Stimulated activated CD4-positive, alpha-beta T cell treated with anti-CD3 and anti-CD28 coated beads, Interleukin-15, amount 100 ng/mL, for 1 hour (primary cell): ENCODE measurements at places on chromosomes 1 and 21.

GRCh38 chr1:171142416-171143385 lies 42.4 kb upstream of the FMO2 start:
- DNase-seq: no peak

GRCh38 chr1:112674986-112675727 lies 698 bp downstream of the MOV10 start:
- DNase-seq: peak; percentile 11

DNA sequence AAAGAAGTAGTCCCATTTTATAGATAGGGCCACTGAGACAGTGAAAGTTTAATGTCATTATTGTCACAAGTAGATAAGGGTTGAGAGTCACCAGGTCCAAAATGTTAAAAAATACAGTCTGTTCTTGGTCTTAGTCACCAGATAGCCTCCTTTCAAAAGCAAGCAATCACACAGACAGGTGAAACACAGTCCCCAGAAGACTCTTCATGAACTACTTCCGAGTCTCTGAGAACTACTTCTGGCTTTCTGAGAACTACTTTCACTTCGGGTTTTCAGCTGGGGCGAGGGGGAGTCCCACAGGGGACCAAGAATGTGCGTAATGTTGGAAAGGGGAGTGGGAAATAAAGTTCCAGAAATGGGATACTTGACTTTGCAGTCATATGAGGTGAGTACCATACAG lies 143.2 kb downstream of the HHIPL2 start:
- DNase-seq: no peak

GRCh38 chr1:172429331-172430127 lies 9.0 kb downstream of the C1orf105 start:
- DNase-seq: no peak

- no peak for DNase-seq
Observed at GRCh38 chr1:19903621-19904020, 19.8 kb downstream of the PLA2G2E start.

DNA sequence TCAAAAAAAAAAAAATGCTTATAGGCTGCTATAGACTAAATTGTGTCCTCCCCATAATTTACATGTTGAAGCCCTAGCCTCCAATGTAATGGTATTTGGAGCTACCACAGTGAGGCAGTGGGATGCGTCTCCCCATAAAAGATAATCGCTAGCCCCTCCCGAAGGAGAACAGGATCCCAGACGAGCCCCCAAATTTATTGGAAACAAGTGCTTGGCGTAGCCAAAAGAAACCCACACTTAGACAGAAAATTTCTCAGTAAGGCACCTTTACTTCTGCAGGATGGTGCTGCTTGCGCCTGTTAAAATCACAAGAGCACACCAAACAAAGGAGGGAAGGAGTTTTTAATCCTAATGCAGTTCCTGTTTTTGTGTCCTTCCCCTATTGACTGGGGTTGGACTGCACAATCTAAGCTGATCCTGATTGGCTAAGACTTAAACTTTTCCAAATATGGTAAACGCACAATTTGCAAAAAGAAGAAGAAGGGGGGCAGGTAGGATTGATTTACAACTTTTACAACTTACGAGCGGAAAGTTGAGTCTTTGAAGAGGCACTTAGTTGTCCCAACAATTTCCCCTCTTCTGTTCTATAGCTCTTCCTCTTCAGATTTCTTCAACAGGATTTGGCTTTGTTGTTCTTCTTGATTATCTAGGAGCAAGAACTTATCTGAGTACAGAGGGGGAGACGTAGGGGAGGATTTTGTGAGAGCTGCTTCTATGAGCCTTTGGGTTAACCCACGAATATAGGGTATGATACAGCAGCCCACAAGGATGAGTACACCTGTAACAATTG lies 3.0 kb upstream of the IPP start:
- no peak for DNase-seq

DNA sequence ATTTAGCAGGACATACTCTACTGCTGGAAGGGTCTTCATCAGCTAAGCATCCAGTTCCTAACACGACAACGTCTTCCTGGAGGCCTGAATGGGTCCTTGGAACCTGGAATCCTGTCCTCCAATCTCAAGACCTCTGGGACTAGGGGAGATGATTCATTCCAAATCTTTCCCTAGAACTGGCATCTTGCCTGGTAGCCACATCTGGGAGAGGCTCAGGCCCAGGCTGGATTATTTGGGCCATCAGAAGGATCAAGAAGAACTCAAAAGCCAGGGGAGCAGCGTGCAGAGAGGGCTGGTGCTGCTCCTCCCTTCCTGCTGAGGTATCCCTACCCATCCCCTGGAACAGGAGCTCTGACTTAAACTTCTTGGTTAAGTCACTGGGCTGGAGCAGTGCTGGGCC lies 2.8 kb upstream of the PHLDA3 start:
- DNase-seq: no peak

- DNase-seq: no peak
Observed at GRCh38 chr1:219518168-219518906, 94.6 kb downstream of the ZC3H11B start.

GRCh38 chr21:34222031-34222335 lies 141.8 kb upstream of the KCNE2 start:
- DNase-seq: no peak

- DNase-seq: no peak
Observed at GRCh38 chr1:204225841-204226735, 12.3 kb upstream of the GOLT1A start.

DNA sequence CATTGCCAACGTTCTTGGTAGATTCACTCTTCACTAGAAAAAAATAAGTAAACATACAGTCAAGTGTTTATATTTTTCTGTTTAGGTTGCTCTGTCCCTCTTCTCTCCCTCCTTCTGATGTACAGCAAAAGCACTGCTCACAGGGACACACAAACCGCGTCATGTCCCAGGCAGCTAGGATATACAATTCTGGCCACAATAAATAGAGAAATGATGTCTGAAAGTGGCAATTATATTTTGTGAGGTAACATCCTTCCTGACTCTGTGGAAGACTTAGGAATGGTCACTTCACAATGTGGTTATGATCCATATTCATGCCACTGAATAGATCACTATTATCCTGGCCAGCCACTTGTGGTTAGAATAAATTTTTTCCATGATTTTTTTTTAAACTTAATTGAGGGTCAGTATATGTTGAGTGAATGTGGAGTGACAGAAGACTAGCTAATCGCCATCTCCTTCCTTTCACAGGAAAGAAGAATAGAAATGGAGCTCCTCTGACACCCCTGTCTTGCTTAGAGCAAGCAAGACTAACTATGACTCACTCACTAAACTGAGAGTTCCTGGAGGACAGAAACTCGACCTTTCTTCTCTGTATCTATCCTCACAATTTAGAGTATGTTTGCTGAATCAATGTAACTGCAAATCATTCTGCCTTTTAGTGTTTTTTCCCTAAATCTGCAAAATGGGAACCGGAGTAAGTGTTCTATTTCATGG lies 54.0 kb downstream of the ZNHIT6 start:
- DNase-seq: no peak

DNA sequence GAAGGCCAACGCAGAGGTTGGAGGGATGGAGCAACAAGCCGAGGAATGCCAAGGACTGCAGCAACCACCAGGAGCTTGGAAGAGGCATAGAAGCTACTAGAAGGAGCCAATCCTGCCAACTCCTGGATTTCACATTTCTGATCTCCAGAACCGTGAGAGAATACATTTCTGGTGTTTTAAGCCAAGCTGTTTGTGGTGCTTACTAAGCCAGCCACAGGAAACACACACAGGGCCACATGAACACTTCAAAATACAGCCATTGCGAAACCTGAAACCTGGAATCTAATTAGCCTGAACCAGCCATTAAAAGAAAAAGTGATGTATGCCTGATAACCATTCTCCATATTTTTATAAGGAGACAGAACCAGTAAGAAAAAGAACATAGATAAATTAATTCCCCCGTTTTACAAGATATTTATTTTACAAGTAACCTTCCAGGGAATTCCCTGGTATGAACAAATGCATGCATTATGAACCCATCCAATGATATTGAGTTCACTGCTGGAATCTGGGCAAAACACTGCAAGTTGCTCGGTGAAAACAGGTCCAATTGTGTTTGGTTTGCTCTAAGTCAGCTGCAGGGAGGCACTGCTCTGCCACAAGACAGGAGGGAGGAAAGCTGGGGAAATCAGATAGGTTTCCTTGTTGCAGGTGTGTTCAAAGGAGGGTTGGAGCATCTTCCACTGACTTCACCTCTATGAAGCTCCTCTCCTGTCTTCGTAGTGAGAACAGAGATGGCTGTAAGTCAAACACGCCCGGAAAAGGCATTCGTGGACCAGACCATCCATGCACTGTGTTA lies 70.2 kb downstream of the ETS2 start:
- DNase-seq: no peak

GRCh38 chr1:35598895-35599294 lies 25.8 kb downstream of the TFAP2E start:
- no peak for DNase-seq
